ENCODE measurements at places on chromosomes 1 and 21.

- peak; percentile 78 for DNase-seq
Measured at GRCh38 chr1:154627257-154628120, 19.5 kb upstream of the ADAR start.

GRCh38 chr1:210223226-210223904, 9.2 kb upstream of the SERTAD4 start:
- no peak for DNase-seq

DNA sequence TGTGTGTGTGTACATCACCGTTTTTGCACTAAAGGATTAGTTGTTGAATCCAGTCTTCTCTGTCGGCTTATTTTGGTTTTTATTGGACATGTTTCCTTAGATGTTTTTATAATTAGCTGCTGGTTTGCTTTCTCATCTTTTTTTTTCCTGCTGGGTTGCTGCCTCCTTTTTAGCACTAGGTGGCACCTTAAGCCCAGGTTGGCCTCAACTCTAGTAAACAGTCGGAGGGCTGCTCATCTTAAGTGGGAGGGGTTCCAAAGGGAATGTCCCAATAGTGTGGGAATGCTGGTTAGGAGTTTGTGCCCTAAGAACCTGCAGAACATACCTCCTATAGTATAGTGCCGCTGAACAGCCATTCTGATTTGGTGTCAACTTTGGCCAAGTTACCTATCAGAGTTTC, 570.1 kb upstream of the CXADR start:
- no peak for DNase-seq

- no peak for DNase-seq
Measured at GRCh38 chr1:235954306-235955283, 87.9 kb upstream of the LYST start.

- DNase-seq, result no peak
Measured at GRCh38 chr1:14666373-14666772, 67.9 kb downstream of the KAZN start.

All from RWPE2 (cell line).